ENCODE measurements at places on chromosomes 4 and X.

GRCh38 chrX:149939655-149939904 is 1.3 kb upstream of the EOLA2 start:
- DNase-seq, result no peak

DNA sequence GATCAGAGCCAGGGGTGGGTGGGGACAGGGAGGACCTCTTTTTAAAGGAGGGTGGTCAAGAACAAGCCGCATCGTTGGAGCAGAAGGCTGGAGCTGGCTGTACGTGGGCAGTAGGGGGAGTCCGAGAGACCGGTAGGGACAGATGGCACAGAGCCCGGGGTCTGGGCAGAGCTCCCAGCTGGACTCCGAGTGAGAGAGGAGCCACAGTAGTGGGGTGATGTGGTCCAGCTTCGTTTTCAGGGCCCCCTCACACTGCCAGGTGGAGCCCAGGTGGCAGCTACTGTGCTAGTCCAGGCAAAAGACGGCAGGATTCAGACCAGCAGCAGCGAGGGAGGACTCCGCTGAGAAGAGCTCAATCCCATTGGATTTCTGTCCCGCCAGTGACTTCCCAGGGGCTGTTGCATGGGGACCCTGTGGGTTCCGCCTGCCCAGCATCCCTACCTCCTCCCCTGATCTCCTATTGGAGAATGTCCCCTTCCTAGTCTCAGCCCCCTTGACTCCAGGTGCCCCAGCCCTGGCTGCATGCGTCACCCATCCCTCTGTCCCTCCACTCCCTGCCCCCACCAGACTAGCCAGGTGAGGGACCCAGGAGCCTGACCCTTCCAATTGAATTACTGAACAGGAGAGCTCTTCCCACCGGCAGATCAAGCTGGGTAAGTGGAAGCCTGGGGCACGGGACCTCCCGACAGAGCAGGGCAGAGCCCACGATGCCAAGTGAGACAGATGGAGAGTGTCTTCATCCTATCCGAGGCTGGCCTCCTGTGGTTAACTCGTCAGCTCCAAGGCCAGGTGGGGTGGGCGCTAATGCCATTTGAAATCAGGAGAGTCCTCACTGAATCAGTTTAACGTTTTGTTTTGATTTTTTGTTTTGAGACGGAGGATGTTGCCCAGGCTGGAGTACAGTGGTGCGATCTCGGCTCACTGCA is 2.9 kb downstream of the ARHGAP4 start:
- no peak for DNase-seq

- DNase-seq, result no peak
Measured at GRCh38 chr4:149553959-149554520, 261.6 kb downstream of the IQCM start.

- no peak for DNase-seq
Measured at GRCh38 chr4:17763931-17764330, 17.5 kb downstream of the FAM184B start.

DNA sequence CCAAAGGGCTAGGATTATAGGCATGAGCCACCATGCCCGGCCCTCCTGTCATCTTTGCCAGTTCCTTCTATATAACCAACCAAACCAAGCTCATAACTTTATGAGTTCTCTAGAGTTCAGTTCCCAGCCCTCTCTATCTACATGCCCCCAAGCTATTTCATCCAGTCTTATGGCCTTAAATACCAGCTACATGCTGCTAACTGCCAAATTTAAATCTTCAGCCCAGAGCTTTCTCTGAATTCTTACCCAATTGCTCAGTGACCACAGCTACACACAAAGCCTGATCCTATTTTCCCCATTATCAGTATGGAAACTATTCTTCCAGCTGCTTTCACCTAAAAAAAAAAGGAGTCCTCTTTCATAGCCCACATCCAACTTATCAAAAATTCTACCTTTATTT is 23.1 kb downstream of the TMEM184C start:
- no peak for DNase-seq

DNA sequence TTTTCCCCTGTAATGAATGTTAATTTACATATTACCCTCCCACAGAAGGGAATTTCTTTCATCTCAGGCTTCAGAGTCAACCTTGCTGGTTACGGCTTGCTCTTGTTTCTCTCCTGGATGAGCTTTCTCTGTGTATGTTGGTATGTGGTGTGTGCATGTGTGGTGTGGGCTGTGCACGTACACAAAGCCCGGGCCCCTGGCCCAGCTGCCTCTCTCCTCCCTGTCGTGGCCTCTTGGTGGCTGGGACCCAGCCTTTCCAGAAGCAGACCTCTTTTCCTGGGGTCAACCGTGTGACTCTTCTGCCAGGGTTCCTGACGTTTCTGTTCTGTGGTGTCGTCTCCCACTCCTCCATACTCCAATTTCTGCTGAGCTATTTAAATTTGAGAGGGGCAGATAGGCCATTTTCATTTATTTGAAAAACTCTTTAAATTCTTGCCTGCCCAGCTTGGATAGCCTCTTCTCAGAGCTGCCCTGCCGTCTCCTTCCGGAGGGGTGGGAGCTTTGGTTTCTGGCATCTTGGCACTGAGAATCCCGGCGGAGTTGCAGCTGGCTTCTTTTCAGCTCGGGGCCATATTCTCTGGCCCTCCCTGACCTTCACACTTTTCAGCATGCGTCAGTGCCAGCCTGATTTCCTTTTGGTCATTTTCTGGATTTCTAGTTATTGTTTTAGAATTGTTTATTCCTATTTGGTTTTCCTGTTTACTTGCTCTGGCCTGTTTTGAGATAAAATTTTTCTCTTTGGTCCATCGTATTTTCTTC is 25.1 kb downstream of the FHDC1 start:
- no peak for DNase-seq

GRCh38 chrX:29880977-29881376 is 334.4 kb upstream of the MAGEB2 start:
- no peak for DNase-seq
